Cardiac muscle cell (in vitro differentiated cells and primary cell): ENCODE measurements at places on chromosomes 4 and X.

- DNase-seq, result peak; percentile 52
Observed at GRCh38 chr4:24770032-24770584, 25.3 kb upstream of the SOD3 start.

DNA sequence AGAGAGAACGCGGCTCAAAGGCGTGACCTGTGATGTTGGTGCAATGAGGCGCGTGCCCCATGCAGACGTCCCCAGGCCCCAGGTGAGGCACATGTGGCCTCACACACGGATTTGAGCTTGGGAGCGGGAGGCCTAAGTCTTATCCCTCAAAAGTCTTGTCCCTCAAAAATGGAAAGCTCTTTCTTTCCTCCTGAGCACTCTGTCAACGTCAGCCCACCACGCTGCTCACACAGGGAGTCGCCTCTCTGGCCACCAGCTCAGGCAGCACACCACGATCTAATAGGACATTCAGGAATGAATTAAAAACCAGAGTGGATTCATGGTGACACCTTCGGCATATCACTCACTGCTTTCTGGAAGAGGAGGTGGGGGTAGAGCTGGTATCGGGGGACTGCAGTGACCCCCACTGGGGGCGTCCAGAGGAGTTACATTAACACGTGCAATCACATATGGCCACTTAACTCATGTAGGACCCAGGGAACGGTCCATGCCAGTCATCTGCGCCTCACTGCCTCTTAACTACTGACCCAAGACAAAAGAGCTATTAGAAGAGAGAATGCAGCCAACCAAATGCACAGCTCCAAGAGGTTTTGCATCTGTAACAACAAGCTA is 21.9 kb upstream of the CYP4V2 start:
- DNase-seq, result no peak

- DNase-seq, result no peak
Observed at GRCh38 chrX:150225756-150226155, 137.4 kb upstream of the MAMLD1 start.

DNA sequence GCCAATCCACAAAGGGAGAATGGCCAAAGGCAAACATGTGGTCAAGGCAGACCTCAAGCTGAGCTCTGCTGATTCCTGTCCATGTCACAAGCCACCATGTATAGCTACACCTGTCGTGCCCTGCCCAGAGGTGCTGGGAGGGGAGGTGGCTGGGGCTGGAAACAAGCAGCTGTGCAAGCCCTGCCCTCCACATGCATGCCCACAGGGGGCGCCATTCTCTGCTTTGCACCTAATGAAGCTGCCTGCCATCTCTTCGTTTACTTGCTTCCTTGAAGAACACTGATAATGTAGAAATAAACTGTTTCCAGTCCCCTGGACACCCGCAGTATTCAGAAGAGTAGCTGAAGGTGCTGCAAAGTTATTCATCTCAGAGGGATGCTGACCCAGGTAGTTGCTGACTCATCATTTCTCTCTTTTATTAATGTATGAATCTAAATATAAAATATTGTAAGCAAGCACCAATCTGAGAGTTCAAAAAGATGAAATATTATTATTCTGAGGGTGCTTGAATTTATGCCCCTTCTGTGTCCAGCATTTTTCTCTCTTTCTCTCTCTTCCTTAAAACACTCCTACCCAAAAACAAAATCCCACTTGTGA is 278.6 kb downstream of the ADGRA3 start:
- peak; percentile 17 for DNase-seq

DNA sequence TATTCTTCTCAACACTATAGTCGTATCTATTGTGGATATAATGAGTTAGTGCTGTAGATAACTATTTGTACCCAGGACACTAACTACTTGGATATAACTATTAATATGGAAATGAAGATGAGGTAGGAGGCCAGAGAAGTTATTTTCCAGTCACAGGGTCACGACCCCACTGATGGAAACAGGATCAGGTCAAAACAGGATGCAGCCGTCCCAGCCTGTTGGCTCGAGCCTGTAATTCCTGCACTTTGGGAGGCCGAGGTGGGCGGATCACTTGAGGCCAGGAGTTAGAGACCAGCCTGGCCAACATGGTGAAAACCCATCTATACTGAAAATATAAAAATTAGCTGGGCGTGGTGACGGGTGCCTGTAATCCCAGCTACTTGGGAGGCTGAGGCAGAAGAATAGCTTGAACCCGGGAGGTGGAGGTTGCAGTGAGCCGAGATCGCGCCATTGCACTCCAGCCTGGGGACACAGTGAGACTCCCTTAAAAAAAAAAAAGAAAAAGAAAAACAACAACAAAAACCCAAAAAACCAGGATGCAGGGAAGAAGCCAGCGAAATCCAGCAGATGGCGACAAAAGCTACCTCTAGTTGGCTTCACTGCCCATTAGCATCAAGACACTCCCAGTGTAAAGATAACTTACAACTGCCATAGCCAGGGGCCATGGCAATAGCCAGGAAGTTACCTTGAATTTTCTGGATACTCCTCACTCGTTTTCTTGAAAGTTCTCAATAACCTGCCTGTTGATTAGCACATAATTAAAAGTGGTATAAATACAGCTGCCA is 37.9 kb upstream of the NKAP start:
- DNase-seq, result peak; percentile 43

DNA sequence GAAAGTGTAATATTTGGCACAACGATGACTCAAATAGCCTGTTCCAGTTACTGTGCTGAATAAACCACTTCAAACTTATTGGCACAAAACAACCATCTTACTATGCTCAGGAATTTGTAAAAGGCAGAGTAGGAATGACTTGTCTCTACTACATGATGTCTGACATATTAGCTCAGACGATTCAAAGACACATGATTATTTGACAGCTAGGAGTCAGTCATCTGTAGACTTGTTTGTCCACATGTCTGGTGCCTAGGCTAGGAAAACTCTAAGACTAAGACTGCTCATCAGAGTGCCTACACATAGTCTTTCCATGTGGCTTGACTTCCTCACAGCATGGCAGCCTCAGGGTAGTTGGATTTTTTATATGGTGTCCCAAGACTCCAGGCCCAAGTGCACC is 154.5 kb downstream of the FANCB start:
- DNase-seq, result no peak
